ENCODE measurements at places on chromosomes 4 and X.

- DNase-seq, result no peak
These were observed 191.1 kb upstream of the ANXA3 start for GRCh38 chr4:78360466-78360865.

DNA sequence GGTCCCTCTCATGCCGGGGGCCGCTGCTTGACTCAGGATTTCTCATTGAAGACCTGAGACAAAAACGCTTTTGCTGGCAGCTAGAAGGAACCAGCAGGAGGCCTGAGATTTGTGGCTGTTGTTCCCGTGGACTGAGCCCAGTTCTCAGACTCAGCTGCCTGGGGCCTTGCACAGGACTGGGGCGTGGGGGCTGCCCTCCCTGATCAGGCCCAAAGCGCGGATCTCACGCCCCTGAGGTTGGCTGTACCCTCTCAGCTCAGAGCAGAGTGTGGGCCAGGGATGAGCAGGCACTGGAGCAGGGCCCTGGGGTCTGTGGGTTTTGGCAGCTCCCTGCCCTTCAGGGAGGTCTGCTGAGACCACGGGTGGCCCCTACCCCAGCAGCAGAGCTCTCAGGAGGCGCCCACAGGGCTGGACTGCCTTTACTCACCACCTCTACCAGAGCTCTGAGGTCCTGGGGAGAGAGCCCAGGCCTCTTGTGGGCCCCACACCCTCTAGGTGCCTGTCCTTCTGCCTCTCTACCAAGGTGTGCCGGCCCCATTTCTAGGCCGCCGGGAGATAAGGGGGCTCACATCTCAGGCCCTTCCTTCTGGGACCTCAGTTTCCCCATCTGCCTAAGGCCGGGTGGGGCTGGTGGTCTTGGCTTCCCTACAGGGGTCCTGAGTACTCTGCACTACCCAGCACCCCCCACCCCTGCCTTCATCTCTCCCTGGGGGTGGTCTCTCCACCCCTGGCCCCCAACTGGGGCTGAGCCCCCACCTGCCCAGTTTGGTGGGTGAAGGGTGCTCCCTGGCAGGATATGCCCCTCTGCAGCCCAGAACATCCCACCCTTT, 5.6 kb downstream of the MSANTD1 start:
- no peak for DNase-seq

GRCh38 chr4:161651586-161651985, 512.2 kb downstream of the FSTL5 start:
- no peak for DNase-seq

GRCh38 chr4:113785781-113786180, 24.2 kb upstream of the CAMK2D start:
- DNase-seq, result no peak

DNA sequence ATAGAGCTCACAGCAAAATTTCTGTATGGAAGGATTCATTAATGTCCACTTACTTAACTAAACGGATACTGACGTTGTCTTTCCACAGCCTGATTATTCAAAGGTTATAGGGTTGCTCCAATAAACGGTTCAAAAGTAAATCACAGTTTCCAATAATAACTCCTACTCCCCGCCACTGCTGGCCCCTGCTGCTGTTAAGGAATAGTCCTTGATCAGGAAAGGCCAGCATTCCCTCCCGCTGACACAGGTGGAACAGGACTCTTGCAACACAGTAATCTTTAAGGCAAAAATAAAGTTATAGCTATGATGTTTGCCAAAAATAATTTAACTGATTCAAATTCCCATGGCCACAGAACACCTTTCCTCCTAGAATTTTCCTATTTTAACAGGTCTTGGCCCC, 53.9 kb downstream of the FAT1 start:
- no peak for DNase-seq

GRCh38 chr4:53694666-53695065, 103.4 kb upstream of the LNX1 start:
- no peak for DNase-seq

DNA sequence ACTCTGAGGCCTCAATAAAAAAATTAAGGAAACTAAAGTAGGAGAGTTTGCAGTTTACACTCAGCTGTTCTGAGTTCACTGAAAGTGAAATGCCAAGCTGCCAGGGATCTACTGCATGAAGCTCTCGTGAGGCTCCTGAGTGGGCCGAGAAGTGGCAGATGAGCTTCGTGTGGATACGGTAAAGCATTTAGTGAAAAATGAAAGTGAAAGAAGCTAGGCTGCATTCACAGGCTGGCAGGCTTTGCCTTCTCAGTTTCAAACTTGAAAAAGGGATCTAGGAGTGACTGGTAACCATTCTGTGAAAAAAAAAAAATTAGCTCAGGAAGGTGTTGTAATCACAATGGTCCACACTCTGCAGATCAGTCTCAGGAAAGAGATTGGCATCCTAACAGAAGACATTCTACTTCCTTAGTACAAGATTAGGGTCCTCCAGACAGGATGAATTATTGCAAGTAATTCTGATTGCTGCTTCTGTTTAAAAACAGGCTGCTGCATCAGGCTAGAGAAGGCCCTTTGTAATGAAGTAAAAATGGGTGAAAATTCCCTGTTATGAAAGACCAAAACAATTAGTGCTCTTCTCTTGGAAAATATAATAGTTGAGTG, 679.9 kb downstream of the RPA4 start:
- DNase-seq, result no peak

GRCh38 chr4:5921981-5922380, 29.1 kb upstream of the CRMP1 start:
- DNase-seq, result no peak

- DNase-seq, result no peak
These were observed 2.6 kb upstream of the SLC6A8 start for GRCh38 chrX:153685156-153685536.
